ENCODE measurements at places on chromosomes 3 and 15. TPM values are rescaled to one million over a fixed set of nuclear protein-coding genes. Genes with fewer than 3 reads are reported as not detected.

Gene TFRC
- 288 TPM for total RNA-seq

Gene AGBL1
- not detected for total RNA-seq

Gene MORF4L1
- 298 TPM for total RNA-seq

Gene DUOX2
- total RNA-seq = not detected

Gene RASGRP1
- 0.13 TPM for total RNA-seq

Measured in thoracic aorta endothelial cell (primary cell).